ENCODE measurements at places on chromosomes 3 and 15. TPM values are rescaled to one million over a fixed set of nuclear protein-coding genes. Genes with fewer than 3 reads are reported as not detected.

DNA sequence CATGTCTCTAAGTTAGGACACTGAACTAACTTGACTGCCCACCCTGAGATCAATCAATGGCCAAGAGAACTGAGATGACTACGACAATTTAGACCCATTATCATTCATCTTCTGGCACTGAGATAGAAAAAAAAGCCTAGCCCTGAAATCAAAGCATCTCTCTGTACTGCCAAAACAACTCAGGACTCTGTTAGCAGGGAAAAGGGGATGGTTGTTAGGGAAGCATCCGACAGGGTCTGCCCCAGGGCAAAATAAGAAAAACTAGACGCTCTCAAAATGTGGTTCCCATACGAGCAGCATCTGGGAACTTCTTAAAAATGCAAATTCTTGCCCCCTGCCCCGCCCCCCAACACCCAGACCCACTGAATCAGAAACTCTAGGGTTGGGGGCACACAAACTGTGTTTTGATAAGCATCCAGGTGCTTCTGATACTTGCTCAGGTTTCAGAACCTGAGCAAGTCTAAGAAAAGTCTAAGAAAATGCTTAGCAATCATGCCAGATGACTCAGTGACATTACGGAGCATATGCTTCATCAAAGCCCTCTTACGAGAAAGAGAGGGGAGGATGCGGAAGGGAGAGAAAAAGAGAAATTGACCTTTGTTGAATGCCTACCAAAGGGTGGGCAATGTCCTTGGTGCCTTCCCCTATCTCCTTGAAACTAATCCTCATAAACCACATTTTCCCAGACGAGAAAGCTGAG lies 172.8 kb upstream of the HES1 start:
- DNase-seq, result no peak

- DNase-seq, result no peak
These were observed 1212.3 kb upstream of the GBE1 start for GRCh38 chr3:82973791-82974190.

GRCh38 chr15:34331809-34332208 lies 5.8 kb downstream of the SLC12A6 start:
- no peak for DNase-seq

SRPRB gene
- 69.2 TPM for total RNA-seq

TRIM69 gene
- 13.0 TPM for total RNA-seq

DNA sequence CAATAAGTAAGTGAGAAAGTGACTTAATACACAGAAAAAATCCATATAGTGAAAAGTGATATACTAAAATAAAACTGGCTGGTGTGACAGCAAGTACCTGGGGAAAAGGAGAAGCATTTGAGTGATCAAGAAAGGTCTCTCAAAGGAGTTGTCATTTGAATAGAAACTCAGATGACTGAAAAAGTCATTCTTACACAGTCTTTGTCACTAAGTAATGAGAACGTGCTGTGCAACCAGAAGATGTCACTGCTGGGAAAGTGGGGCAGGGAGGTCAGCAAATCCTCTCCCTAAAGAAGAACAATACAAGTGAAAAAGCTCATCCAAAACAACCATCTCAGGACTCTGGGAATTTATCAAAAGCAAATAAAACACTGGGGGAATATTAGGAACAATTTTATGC lies 317.5 kb upstream of the TRIM42 start:
- no peak for DNase-seq

DNAJA4 gene
- 21.3 TPM for total RNA-seq

DNA sequence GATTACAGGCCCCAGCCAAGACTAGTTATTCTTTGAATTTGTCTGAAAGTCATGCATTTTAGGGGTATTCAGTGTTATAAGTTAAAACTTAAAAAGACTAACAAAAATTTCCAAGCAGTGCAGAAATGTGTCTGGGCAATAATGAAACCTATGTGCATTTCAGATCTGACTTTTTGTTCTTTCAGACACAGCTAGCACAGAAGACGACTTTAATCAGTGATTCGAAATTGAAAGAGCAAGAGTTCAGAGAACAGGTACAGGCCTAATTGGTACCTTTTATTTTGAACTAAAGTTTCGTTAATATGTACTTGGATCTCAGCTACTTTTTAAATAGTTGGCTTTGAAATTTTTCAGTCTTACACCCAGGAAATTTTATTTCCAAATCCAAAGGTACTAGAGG lies 163.1 kb upstream of the LRRFIP2 start:
- no peak for DNase-seq

GRCh38 chr3:127915115-127915936 lies at the start of gene KBTBD12:
KBTBD12 (plus strand) TSS chr3:127915232; CDS start chr3:127923062, 7,830 bp downstream.
- DNase-seq, result no peak

GRCh38 chr3:189950258-189950657 lies 170.4 kb downstream of the P3H2 start:
- DNase-seq, result no peak

Data from endothelial cell of umbilical vein (primary cell).